Neural crest cell (in vitro differentiated cells): ENCODE measurements at places on chromosomes 1 and 21. TPM values are rescaled to one million over a fixed set of nuclear protein-coding genes. Genes with fewer than 3 reads are reported as not detected.

- DNase-seq, result no peak
These were observed 55.8 kb downstream of the SLC45A1 start for GRCh38 chr1:8373581-8374241.

DNA sequence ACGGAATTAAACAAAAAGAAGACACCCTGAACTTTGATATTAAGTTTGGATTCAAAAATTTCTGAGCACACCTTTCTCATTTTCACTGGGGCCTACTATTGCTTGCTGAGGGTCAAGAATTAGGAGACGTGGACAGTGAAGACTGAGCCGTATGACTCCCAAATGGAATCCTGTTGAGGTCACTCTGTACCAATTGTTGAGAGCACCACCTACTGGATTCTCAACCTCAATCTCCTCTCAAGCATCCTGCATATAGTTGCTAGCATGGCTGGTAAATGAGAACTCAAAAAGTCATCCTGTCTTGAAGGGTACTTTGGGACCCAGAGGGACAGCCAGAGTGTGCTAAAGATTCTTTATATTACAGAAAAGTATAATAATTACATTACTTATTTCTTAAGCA is 20.2 kb upstream of the MTR start:
- DNase-seq, result no peak

DNA sequence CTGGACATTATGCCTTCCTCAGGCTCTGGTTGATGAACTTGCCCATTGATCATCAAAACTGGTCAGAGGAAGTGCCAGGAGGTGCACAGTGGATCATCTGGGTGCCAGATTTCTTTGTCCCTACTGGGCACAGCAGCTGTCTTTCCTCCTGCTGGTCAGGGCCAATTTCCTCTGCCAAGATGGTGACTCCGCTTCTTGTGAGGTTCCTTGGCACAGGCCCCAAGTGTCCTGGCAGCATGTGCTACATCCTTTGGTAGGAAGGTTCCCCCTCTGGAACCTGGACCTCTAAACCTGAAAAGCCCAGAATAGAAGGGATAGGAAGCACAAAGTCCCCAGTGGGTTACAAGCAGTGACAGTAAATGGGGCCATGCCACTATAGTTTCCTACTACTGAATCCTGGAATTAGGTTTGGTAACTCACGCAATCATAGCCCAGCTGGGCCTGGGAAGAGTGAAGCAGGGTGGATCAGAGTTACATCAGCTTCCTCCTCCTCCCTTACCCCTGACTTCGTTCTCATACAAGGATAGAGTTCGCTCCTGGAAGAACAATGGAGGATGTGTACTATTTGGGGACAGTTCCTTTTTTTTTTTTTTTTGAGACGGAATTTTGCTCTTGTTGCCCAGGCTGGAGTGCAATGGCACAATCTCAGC is 147.1 kb downstream of the CNIH3 start:
- DNase-seq, result no peak

DNA sequence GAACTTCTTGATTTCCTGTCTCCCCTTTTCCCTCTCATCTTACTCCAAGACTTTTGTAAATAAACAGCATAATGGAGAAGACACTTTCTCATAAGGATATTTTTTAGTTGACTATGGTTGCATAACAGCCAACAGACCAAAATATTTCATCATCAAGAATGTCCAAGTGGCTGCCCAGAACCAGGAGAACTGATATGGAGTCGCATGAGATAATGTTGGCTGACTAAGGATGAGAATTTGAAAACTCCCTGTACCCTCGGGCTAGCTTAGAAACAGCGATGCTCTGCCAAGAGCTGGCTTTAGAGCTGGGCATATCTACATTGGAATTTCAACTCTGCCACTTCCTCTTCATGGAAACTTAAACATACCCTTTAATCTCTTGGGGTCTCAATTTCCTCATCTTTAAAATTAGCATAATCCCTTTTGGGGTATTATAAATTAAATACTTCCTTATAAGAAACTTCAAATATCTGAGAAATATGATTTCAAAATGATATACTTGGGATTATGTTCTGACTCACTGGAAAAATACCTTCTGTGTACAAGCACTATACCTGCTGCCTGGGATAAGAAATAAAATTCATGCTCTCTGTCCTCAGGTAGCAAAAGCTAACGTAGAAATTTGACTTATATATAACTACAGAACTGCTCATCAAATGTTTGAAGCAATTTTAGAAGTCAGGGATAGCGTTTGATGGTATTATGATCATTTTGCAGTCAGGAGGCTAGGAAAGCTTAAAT is 777.3 kb downstream of the LTN1 start:
- no peak for DNase-seq

DNA sequence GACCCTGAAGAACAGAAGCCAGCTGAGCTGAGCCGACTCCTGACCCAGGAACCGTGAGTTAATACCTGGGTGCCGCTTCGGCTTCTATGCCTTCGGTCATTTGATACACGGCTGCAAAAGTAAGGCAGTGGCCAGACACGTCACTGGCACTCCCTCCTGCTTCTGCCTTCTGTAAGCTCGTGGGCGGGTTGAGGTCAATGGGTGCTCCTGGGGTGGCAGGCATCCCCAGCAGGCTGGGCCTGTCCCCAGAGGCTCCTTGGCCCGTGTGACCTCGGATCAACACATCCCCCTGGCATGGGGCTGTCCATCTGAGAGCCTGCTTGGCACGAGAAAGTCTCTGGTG is 35.7 kb upstream of the COL6A1 start:
- no peak for DNase-seq

GRCh38 chr1:158046715-158047510 is 53.5 kb downstream of the KIRREL1 start:
- DNase-seq, result no peak

- no peak for DNase-seq
These were observed 85.4 kb upstream of the SLC25A33 start for GRCh38 chr1:9453779-9454418.

DNA sequence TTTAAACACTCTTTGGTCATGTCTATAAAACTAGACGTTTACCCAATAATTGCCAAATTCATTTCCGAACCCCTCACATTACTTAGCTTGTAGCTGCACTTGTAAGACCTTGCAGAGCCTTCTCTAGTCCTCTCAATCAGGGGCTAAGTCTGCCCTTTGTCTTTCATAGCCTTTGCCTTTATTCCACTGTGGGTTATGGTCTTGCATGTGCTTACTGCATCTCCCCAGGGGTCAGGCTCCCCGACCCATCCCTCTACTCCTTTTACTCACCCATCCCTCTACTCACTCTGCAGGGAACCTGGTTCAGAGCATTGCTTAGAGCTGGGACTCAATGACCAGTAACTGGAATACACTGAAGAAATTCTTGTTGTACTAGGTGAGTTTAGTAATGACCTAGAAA is 235.4 kb downstream of the PCP4 start:
- no peak for DNase-seq

GRCh38 chr1:55214934-55215193 is 300 bp downstream of the USP24 start:
- DNase-seq, result peak; percentile 44

GRCh38 chr1:238672262-238672661 is 714.1 kb upstream of the CHRM3 start:
- no peak for DNase-seq

- DNase-seq, result no peak
These were observed 227.6 kb upstream of the C1orf174 start for GRCh38 chr1:4127592-4128140.

DNA sequence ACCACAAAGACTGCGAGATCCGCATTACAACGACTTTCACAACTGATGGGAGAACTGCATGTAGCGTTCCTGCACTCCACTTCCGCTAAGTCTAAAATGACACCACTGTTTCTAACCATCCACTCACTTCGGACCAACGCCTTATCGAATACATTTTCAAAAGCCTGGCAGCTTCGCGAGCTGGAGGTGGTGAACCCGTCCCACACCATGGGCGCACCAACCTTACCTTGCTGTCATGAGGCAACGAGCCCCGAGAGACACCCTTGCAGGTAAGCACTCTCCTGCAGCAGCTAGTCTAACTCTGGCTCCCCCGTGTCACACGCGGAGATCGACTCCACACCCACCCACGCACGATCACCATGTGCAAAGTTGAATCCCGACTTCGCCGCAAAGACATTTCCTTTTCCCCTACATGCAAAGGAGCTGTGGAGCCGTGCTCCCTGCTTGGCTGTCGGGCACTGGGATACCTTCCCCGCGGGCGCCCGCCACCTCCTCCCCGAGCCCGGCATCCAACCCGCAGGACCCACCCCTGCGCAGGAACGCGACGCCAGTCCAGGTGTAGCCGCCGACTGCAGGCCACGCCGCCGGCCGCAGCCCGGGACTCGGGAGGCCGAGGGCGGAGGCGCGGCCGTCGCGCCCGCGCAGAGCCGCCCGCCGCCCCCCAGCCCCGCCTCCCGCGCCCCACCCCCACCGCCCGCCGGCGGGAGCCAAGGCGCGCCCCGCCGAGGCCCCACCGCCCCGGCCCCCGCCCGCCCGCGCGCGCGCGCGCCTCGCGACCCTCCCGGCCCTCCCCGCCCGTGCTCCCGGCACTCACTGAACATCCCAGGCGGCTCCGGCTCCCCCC is 629 bp downstream of the TAF5L start:
- DNase-seq, result peak; percentile 29

- no peak for DNase-seq
These were observed 183.4 kb upstream of the NFIA start for GRCh38 chr1:60898987-60899386.

GRCh38 chr1:88876573-88877365 is 14.6 kb downstream of the GTF2B start:
- no peak for DNase-seq

DNA sequence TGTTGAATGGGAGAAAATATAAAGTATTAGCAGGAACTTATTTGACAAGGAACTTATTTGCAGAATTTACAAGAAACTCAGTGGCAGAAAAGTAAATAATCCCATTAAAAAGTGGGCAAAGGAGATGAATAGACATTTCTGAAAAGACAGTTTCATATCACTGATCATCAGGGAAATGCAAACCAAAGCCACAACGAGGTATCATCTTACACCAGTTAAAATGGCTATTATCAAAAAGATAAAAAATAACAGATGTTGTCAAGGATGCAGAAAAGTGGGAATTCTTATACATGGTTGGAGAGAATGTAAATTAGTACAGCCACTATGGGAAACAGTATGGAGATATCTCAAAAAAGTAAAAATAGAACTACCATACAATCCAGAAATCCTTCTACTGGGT is 61.0 kb downstream of the SYT14 start:
- DNase-seq, result no peak

GRCh38 chr1:16266411-16267118 is 29.6 kb upstream of the CPLANE2 start:
- DNase-seq, result no peak

DNA sequence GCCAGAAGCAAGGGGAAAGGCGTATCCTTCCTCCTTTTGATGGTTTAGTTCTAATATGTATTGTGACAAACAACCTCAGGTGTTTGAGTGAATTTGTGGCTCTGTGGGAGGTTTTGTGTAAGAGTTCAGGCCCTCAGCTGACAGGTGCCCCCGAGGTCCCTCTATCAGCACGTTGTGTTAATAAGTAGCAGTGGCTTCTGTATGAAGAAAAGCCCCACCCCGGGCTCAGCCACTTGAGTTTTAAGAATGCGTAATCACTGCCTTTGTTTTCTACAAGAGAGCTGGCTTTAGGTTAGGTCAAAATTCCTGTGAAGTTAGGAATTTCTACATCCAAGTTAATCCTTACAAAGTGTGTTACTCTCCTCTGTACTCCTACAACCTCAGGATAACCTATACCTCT is 92.4 kb upstream of the PGBD5 start:
- DNase-seq, result no peak

- no peak for DNase-seq
These were observed 24.6 kb downstream of the IER5 start for GRCh38 chr1:181113059-181113641.

GRCh38 chr1:100735244-100735643 is 15.7 kb downstream of the VCAM1 start:
- no peak for DNase-seq

DNA sequence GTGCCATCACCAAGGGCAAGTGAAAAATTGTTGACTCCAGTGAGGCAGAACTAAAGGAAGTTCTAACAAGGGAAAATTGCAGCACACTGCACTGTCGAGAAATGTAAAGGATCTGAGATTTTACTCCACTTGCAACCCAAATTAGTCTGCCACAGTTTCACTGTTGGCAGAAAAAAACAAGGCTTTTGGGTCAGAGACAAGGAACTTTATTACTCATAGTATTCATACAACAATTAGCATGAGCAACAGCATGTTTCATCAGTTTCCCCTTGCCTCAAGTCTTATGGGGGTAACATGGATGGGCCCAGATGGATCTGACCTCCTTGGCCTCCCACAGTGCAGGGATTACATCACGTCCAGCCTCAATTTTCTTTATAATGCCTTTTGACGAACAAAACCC is 125.3 kb downstream of the LTN1 start:
- DNase-seq, result no peak

DNA sequence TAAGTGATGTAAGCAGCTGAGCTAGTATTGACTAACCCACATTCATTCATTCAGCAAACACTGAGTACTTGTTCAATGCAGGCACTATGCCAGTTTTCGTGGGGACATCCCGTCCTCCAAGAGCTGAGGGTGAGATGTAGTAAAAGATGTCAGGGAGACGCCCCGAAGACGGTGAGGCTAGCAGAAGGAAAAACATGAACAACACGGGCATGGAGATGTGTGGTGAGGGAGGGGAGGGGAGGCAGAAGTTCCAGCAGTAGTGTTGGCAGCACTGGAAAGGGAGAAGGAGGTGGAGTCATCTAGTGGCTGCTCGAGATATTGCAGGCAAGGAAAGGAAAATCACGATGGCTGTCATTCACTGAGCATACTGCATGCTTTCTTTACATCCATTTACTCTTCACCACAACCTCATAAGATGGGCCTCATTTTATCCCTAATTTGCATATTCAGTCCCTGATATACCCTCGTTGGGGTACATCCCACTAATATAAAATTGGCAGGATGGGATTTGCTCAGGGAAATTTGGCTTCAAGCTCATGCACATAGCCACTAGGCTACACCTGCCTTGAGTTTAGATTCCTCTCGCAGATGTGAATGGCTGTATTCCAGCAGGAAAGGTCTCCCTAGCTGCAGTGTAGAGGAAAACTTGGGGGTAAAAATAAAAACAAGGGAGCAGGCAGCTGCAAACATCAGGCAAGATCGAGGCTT is 14.5 kb downstream of the PDZK1IP1 start:
- DNase-seq, result peak; percentile 66

DNA sequence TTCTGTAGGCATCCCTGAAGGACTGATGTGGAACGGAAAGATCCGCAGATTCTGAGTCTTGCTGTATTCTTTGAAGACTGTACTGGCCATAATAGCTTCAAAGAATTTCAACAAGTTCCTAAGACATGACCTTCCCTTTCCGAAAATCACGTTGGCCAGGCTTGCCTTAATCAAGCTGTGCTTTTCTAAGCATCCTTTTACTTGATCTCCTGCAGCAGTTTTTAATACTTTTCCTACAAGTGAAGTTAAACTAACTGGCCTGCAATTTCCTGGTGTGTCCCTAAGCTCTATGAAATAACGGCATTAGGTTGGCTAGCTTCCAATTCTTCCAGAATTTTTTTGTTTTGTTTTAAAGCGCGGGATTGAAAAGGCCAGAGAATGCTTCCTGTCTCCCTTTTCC is 40.3 kb downstream of the SPAG17 start:
- DNase-seq, result no peak

GRCh38 chr21:14116080-14116481 is 94.7 kb downstream of the LIPI start:
- DNase-seq, result no peak

The KRTAP20-1 gene
- not detected in 2 replicates for total RNA-seq

The FUBP1 gene
- total RNA-seq, result 318 and 328 TPM in 2 replicates

The RIT1 gene
- 34.5 and 35.3 TPM in 2 replicates for total RNA-seq

The FCMR gene
- total RNA-seq, result not detected in 2 replicates

The NTMT2 gene
- 0.73 TPM in 1 of 2 replicates, not detected in the other for total RNA-seq

The UBASH3A gene
- total RNA-seq, result not detected in 2 replicates

The IQGAP3 gene
- 43.1 and 43.5 TPM in 2 replicates for total RNA-seq

The MYOG gene
- total RNA-seq, result not detected in 2 replicates
